Pons (tissue), 1 donor: ENCODE measurements at places on chromosomes 2 and 18.
A peak's percentile ranks its signal among the peaks of the same experiment; 100 is the strongest.

DNA sequence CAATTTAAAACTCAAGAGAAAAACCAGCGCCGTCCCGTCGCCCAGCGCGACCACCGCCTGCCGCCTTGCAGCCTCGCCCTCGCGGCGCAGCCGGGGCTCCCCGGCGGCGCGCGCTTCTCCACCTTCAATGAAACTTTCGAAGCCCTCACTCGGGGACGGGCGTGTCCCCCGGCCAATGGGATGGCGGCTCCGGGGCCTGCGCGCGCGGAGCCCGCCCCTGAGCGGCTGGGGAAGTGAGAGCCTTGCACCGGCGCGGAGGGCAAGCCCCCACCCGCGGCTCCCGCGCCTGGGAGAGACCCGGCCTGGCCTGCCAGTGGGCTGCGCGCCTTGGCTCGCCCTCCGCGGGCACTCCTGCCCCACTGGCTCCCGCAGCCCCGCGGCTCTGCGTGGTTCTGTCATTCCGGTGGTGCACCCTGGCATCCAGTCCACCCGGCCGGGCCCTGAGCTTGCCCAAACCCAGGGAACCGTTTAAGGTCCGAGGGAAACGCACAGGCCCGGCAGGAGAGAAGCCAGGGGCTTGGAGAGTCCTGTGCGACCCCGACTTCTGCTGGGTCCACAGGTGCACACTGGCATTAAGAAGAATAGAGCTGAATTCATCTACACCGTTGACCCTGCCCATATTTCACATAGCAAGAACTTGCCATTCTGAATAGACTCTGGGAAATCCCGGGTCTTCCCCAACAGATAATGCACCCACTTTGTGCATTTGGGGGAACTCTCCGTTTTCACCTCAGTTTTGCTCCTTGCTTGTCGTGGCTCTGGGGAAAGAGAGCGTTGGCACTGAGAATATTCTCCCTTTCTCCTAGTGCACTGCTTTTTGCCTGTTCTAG is at the start of gene PIEZO2:
PIEZO2 (minus strand) TSS at position 129 of the 830 bp plus-strand sequence. CDS start 981 bp downstream, outside the sequence.
- DNase-seq, result peak; percentile 88

DNA sequence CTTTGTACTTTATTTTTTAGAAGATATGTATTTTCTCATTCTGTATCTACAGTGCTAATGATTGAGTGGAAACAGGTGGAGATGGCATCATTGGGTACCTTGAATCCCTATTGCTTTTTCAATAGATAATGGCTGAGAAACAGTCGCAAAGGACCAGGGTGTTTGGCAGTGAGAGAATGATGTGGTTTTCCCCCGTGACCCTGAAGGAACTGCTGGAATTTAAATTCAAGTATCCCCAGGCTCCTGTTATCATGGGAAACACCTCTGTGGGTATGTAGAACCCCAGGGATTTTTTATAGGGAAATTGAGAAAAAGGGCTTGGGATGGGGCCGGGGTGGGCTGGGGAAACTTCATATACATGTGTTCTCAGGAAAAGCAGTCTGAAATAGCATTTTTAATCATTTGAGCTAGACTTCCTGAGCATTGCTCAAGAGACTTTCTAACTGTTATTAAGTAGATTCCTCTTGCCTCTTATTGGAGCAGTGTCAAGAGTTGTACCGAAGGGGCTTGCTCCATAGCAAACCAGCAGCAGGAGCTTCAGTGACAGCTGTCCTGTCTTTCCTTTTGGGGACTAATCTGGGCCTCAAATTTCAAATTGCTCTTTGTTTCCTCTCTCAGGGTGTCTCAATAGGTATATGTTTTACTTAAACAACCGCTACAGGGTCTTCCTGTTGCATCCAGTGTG is 18.9 kb downstream of the AOX1 start:
- no peak for DNase-seq

DNA sequence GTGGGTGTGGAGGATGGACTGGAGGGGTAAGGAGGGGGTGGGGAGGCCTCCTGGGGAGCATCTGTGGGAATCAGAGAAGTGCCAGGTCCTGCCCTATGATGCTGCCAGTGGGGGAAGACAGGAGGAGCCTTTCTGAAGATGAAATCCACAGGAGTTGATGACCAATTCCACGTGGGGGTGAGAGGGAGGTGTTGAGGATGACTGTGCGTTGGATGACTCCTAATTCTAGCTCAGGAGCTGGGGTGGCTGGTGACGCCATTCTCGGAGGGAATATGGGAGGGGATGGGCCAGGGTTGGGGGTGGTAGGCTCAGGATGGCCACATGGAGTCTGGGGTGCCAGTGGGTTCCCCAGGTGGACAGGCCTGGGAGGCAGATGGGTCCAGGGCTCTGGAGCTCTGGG is 32.3 kb downstream of the EMX1 start:
- DNase-seq, result no peak

DNA sequence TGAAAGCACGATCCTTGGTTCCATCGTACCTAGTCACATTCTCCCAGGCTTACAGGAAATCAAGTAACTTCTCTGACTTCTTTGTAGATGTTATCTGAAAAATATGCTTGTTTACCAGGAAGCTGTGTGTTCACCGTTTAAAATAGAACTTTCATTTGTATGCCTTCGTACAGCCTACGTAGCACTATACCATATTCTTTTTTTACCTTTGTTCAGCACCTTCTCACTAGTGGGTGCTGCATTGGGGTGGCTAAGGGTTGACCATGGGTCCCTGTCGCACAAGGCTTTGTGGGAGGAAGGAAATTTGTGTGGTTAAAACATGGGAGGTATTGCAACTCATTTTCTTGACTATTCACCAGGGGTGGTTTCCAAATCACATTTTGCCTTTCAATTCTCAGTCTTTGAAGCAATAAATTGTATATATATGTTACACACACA is 16.6 kb downstream of the MALT1 start:
- no peak for DNase-seq

GRCh38 chr18:79818036-79818435 is 20.3 kb downstream of the KCNG2 start:
- no peak for DNase-seq

GRCh38 chr2:55703350-55703749 is 9.7 kb upstream of the PNPT1 start:
- DNase-seq, result no peak

GRCh38 chr2:48723129-48723528 is 32.4 kb downstream of the LHCGR start:
- DNase-seq, result no peak

DNA sequence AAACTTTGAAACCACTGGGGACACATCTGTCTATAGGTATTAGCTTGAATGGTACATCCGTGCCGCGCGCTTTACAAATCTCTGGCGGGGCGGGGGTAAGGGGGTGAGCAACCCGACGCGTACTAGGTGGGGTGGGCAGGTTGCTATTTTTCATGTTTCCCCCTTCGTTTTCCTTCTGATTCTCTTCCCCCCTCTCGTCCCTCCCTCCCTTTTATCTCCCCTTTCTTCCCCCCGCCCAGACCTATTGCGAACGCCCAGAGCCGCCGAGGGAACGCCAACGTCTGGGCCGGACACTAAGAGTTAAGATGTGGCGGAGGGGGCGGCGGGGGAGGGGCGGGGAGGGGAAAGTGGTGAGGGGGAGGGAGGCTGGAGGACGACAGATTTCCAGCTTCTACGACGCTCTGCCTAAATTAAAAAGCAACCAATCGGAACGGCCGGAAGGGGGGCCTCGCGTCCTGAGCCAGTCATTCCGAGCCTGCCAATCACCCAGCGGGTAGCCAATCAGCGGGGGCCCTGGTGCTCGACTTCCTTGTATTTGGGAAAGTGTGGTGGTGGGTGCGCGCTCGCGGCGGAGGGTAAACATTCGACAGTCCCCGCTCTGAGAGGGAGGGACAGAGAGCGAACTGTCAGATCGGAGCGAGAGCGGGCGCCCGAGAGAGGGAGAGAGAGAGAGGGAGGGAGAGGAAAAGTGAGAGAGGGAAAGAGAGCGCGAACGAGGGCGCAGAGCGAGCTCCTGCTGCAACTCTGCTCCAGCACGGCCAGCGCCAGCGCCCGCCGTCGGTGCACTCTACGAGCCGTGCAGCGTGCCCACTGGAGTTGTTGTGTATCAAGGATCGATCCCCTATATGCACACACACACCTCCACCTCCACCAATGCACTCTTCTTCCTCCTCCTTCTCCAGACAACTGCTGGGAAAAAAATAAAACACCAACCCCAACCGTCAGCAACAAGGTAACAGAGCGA is at the start of gene POU3F3:
POU3F3 (plus strand) TSS at position 582 of the 964 bp plus-strand sequence. CDS start 1,396 bp downstream, outside the sequence.
- peak; percentile 100 for DNase-seq

DNA sequence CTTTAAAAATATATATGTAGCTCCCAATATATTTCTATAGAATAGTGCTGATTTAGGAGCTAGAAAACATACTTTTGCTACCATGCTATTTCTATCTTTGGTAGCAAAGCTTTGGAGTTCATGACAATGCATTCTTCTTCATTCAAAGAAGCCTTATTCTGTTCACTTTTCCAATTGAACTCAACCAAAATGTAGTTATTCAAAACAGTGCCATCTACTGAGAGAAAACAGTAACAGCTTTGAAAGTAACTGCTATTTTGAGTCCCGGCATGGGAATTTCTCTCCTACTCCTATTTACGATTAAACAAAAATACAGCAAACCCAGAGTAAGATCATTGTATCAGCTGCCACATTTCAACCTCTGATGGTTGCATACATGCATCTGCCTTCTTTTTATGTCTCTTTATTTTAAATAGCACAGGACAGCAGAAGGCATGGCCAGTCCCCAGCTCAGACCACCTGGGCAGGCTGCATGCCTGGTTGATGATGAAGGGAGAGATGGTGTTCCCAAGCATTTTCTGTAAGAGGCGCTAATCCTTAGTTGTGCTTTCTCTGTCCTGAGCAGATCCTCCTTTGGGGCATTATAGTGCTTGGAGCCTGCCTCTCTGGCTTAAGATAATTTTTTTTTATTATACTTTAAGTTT is 69.7 kb upstream of the SULT1C3 start:
- DNase-seq, result peak; percentile 60

- no peak for DNase-seq
These were observed 178.4 kb upstream of the EPAS1 start for GRCh38 chr2:46118656-46119371.

- DNase-seq, result no peak
These were observed 676 bp downstream of the KLHL23 start for GRCh38 chr2:169734169-169734847.

GRCh38 chr2:67076239-67076624 is 320.9 kb upstream of the ETAA1 start:
- no peak for DNase-seq

DNA sequence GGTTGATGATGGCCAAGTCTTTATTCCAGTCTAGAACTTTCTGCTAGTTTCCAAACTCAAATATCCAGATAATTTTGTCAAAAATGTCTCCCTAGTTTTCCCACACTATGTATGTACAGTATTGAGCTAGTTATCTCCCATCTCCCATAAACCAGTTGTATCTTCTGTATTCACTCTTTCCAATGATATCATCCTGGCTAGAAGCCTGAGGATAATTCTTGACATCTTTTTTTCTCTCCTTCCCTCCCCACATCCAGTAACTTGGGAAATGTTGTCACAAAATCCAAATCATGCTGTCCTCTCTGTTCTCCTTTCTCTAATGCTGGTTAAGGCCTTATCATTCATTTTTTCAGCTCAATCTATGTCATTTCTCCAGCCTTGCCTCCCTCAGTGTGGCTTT is 553.8 kb upstream of the FANCL start:
- DNase-seq, result no peak

- DNase-seq, result no peak
These were observed 345.0 kb upstream of the ACVR2A start for GRCh38 chr2:147499785-147500184.

- DNase-seq, result no peak
These were observed 969.1 kb upstream of the CDH2 start for GRCh38 chr18:29146068-29146467.

DNA sequence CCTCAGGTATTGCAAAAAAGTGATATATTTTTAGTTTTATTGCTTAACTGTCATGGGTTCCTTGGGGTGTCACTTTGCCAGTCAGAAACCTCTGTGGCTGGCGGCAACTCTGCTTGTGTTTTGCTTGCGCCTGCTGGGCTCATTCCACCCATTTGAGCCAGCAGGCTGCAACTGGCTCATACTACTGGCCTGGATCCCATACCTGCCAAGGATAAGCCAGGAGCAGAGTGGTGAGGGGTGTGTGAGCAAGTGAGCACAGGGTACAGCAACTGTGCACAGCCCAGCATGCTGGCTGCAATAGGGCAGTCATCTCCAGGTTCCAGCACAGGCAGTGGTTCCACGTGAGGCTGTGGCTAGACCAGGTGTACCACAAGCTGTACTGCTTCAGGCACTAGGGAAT is 687.5 kb downstream of the NYAP2 start:
- DNase-seq, result no peak

DNA sequence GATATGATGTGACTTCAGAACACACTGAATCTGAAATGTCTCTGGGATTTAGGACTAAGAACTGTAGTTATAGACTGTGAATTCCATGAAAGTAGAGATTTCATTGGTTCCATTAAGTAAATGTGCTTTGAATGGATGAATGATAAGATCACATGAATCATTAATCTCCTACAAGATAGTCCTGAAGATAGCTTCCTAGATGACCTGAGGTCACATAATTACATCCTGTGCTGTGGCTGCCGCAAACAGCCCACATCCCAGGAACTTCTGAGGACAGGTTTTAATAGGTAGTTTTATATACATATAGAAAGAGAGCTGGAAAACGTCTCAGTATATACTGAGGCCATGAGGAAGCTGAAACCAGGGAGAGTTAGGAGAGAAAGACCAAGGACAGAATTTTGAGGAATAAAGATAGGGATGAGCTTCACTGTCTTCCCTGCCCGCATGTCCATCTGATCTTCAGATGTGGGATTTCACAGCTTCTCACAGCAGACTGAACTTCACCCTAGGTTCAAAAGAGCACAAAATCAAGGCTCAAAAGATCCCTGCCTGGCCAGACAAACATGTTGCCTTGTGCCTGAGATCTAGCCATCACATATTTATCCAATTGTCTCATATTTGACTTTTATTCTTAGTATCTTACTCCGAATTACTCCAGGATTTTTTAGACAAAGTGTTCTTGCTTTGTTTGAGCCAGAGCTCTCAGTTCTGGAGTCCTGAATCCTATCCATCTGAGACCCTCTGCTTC is 188.2 kb downstream of the IRS1 start:
- DNase-seq, result no peak

- DNase-seq, result no peak
These were observed 6.2 kb upstream of the TWIST2 start for GRCh38 chr2:238841542-238842164.

DNA sequence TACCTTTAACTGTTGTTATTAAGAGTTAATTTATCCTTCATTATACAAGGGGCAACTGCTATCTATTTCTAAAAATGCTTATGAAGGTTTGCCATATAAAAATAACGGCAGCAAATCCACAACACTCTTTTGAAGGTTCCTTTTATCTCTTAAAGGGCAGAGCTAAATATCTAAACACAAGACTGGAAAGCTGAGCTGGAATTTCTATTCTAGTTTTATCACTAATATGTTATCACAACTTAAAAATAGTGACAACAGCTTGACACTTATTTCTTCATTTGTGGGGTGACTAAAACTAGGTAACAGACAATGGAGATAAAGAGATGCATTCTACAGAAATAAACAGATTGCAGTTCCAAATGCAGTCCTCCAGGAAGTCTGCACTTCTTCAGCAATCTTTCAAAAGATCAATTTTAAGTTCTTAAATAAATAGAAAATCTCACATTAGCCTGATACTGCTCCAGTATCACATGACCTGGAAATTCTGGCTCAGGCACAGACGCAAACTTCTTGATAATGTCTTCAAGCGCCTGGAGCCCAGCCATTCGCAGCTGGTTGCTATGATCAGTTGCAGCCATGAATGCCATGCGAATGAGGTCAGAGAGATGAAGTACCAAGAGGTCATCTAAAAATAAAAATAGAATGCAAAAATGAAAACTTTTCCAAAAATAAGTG is 54.0 kb upstream of the STRN start:
- DNase-seq, result no peak
